Kidney (tissue), 22 donors: ENCODE measurements at places on chromosomes 6 and 20.

DNA sequence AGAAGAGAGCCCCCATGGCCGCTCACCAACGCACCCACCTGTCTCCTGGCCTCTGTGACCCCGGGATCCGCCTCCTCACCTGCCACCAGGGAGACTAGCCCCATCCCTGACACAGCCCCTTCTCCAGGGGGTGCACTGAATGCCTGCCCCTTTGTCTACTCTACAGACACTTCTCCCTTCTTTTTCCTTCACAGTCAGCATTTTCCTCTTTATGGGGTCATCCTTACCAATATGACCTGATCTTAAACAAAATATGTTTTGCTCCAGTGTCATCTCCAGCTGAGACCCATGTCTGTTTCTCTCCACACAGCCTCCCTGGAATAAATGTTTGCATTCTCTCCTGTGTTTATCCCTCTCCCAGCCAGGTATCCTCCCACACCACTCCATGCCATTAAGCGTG lies 14.6 kb upstream of the CCR6 start:
- no peak for DNase-seq

DNA sequence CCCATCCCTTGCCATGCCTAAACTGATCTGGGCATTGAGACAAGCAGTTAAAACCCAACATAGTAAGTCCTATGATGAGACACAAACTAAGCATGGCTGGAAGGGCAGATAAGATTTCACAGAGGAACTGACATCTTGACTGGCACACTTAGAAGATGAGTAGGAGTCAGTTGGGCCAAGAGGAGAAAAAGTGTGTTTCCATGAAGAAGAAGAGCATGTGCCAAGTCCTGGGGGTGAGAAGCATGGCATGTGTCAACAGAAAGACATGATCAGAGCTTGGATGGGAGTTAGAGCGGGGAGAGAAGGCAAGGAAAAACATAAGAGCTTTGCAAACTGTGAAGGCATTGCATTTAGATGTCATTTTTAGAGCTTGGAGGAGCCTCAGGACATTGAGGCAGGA lies 68.0 kb downstream of the ESR1 start:
- no peak for DNase-seq

DNA sequence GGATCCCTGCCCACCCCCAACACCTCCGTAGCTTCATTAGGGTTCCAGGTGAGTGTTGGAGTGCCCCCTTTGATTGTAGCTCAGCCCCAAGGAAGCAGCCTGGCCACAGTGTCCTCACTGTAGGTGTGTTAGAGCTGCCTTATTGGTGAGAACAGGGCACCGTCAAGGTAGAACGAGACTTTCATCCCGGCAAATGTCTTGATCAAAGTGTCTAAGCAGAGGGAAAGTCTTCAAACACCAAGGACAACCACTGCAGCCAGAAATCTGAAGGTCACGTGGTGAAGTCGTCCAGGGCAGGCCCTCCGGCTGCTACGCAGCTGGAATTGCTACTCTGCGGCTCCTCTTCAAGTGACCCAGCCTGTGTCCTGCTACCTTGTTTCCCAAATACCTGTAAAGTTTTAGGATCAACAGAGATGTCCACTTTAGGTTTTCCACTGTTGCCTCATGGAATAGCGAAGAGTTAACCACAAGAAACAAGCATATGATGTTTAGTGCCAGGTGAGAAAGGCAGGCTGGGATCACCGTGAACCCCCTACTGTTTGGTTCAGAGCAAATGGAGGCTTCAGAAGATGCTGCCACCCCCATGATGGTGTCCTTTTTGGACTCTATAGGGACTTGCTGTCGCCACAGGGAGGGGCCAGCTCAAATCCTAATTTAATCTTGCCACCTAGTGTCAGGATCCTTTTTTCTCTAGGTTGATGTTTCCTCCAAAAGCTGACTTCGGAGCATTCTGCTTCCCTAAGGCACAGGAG lies 1.7 kb upstream of the DLL1 start:
- DNase-seq = no peak

GRCh38 chr6:163340201-163340887 lies 74.2 kb upstream of the QKI start:
- DNase-seq = no peak

DNA sequence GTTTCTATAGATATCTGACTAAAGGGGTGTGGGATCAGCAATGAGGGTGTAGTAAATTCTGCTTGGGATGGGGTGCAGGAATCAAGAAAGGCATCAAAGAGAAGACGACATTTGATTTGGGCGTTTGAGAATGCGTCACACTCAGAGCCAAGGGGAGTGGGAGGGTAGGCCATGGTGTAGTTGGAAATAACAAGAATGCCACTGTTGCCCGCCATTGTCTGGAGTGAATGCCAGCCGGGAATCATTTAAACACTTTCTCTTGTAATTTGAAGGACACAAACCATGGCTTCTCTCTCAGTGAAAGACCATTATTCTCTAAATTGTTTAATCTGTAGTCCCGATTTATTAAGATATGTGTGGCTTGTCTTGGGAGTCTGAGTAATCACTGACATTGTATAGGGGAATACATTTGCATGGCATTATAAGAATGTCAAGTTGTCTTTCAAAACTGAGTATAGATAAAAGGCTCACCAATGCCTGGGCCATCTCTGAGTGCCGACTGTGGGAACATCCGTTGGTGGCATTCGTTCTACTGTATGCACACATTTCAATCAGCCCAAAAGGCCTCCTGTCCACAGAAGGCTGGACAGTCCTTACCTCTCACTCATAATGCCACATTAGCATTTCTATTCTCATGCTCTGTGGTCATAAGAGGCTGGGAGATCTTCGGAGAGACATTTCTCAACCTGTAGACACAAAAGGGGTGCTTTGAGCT lies 777.8 kb downstream of the KIF16B start:
- no peak for DNase-seq
